ENCODE measurements at places on chromosomes 11 and 22.

DNA sequence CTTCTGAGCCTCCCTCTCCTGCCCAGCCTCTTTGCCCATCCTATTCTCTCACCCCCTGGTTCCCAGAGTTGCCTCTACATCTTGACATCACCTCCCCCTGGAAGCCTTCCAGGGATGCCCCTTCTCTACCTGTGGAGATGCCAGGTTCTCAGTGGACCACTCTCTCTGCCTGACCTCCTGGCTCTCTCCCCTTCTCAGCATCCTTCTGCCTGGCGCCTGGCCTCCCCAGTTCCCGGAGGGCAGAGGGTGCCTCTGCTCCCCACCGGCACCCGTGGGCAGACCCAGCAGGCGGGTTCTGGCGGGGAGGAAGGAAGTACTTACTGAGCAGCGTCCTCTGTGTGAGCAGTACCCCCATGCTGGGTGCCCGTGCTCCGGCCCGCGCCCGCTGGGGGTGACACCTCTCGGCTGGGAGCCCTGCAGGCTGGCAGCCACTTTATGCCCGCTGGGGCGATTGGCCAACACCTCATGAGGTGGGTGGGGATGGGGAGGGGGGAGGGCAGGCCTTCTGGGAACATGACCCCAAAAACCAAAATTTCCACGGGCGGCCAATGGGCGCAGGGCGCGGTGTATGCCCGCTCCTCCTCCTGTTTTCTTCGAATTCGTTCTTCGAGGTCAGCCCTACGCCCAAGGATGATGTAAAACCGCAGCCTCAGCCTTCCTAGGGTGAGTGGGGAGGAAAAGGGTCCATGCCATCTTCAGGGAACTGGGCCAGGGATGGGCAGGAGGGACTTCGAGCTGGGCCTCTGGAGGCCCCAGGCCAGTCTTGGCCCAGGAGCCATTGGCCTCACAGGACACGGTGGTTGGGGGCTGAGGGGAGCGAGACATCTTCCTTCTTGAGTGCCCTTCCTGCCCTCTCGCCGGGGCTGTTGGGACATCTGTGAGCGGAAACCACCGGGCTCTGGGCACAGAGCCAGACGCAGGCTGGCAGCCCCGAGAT, at the start of gene OSM:
OSM (minus strand) TSS at position 407 of the 937 bp plus-strand sequence; CDS start at position 355, 52 bp downstream.
- DNase-seq, result no peak

DNA sequence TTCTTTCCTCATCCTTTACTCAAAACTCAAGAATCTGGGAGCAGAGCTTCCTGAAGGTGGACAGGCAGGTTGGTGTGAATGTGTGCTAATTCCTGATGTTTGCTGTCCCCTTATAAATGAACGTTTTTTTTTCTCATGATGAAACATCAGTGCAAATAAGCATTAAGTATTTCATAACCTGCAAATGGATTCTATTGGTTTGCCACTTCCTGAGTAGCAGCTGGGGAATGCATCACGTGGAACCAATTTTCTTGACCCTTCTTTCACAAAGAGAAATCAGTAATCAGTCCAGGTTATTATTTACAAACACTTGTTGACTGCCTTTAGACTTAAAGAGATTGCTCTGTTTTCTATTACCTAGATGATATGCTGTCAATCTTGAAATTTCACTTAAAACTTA, 40.1 kb upstream of the SCN3B start:
- DNase-seq, result no peak

- DNase-seq, result no peak
Observed at GRCh38 chr11:124543145-124543544, 309 bp downstream of the OR8B12 start.

DNA sequence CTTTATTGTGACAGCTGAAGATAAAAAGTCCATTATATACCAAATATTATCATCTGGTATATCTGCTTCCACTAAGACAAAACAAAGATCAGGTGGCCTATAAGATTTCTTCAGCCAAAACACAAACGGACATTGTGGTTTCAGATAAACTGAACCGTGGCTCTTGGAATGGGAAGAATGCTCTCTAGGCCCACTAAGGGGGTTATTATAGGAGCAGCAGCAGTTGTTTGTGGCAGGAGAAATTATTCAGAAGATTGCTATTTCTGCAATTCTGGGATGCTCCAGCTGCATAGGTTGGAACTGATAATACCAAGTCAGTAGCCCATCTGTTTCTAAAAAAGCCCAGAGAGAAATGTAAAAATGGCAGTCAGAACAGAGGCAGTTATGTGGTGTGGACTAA, 145.3 kb downstream of the NCAM1 start:
- peak; percentile 62 for DNase-seq

- DNase-seq, result no peak
Observed at GRCh38 chr22:36586852-36587251, 57.9 kb upstream of the EIF3D start.
